Brain (organoid and tissue), 16 donors: ENCODE measurements at places on chromosomes 7 and 10. TPM values are rescaled to one million over a fixed set of nuclear protein-coding genes. Genes with fewer than 3 reads are reported as not detected.

The C1GALT1 gene
- 8.5 TPM for polyA plus RNA-seq

The HMX3 gene
- polyA plus RNA-seq: 12.9 TPM

The GRM3 gene
- polyA plus RNA-seq: 23.5 TPM

The SLC39A12 gene
- 12.8 TPM for polyA plus RNA-seq

The FAM185A gene
- 4.0 TPM for polyA plus RNA-seq

The PRSS37 gene
- not detected for polyA plus RNA-seq

The VGF gene
- 37.7 TPM for polyA plus RNA-seq

The VPS37D gene
- polyA plus RNA-seq: 20.4 TPM

The MEST gene
- polyA plus RNA-seq: 290 TPM

The CYP3A7 gene
- not detected for polyA plus RNA-seq

The GIMAP6 gene
- 5.8 TPM for polyA plus RNA-seq

The WDR86 gene
- 4.1 TPM for polyA plus RNA-seq

The FOXI2 gene
- polyA plus RNA-seq: not detected

The LIPF gene
- not detected for polyA plus RNA-seq

The STEAP1B gene
- 2.9 TPM for polyA plus RNA-seq

The TMED4 gene
- 96.9 TPM for polyA plus RNA-seq

The PLEKHS1 gene
- polyA plus RNA-seq: not detected

The SLC18A3 gene
- 1.2 TPM for polyA plus RNA-seq

The LRMDA gene
- 8.3 TPM for polyA plus RNA-seq

The SFTPA2 gene
- polyA plus RNA-seq: 0.29 TPM

The CTAGE8 gene
- polyA plus RNA-seq: 0.24 TPM

The TMEM130 gene
- 62.5 TPM for polyA plus RNA-seq

The IL15RA gene
- 2.4 TPM for polyA plus RNA-seq

The GARIN1A gene
- not detected for polyA plus RNA-seq

The TEX47 gene
- polyA plus RNA-seq: not detected

The DGKI gene
- 2.5 TPM for polyA plus RNA-seq

The INHBA gene
- polyA plus RNA-seq: 0.17 TPM

The FAM13C gene
- 12.7 TPM for polyA plus RNA-seq

The FGL2 gene
- polyA plus RNA-seq: 0.85 TPM

The TLX1 gene
- polyA plus RNA-seq: not detected

The ADCY1 gene
- polyA plus RNA-seq: 25.1 TPM

The GLRX3 gene
- 69.7 TPM for polyA plus RNA-seq

The FAM237B gene
- not detected for polyA plus RNA-seq
